ENCODE measurements at places on chromosomes 16 and 17.

- peak; percentile 49 for DNase-seq
Observed at GRCh38 chr16:86016201-86016965, 117.4 kb downstream of the IRF8 start.

DNA sequence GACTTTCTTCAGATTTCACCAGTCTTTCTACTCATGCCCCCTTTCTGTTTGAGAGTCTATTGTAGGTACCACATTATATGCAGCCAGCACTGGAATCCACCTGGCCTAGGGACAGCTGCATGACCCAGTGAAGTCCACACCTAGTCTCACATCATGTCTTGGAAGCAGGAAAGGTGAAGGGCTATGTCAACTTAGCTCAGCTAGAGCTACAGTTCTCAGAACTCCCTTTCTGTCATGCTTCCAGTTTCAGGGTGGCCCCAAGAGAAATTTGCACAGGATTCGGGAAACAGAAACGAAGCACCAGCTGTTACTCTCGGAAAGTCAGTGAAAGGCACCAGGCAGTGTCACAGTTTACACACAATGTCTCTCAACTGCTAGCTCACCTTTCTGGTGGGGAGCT, 51.6 kb upstream of the NLRP1 start:
- no peak for DNase-seq

DNA sequence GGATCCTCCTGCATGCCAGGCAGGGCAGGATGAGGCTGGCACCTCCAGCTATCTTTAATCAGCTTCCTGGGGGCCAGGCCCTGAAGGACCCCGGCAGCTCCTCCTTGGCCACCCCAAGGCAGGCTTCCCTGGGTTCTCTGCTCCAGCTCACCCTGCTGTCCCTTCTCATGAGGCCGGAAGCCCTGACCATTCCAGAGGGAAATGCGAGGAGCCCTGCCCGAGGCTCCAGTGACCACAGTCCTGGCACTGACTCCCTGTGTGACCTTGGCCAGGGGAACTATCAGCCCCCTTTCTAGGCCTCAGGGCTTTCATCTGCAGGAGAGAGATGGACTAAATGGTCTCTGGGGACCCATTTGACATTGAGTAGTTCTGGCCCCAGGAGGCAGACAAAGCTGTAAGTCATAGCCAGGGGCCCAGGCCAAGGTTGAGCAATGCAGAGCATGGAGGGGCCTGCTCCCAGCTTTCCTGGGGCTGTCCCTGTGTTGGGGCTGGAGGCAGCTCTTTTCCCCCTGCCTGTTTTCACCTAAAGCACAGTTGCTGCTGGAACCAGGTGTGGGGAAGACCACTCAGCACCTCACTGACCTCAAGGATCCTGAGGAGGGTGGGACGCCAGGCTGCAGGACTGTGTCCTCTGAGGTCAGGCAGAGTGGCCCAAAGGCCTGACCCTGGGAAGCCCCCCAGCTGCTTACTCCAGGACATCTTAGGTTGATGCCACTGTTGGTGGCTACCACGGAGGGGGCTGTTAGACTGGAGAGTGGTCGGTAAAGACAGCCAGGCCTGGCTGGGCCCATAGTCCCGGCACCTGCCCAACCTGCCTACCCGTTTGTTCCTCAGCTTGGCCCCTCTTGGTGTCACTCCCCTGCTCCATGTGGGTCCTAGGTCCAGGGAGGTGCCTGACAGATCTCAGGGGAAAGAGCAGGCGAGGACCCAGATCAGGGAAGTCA, 8.1 kb downstream of the KCNH6 start:
- no peak for DNase-seq

DNA sequence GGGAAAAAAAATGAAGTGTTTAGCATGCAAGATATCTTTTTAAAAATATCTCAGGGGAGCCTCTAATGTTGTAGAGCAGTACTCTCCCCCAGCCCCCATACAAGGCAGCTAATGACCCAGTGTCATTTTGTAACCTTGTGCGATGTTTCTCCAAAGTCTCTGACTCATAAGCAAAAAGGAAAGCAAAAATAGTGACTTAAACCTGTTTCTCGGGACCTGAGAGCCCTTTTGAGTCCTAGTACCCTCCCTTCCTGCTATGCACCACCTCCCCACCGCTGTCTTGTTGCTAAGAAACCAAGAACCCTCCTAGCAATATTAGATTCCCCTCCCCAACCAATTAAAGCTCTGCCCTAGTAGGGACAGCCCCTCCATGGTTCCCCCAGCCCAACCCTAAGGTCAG, 2.8 kb downstream of the MYCBPAP start:
- no peak for DNase-seq

DNA sequence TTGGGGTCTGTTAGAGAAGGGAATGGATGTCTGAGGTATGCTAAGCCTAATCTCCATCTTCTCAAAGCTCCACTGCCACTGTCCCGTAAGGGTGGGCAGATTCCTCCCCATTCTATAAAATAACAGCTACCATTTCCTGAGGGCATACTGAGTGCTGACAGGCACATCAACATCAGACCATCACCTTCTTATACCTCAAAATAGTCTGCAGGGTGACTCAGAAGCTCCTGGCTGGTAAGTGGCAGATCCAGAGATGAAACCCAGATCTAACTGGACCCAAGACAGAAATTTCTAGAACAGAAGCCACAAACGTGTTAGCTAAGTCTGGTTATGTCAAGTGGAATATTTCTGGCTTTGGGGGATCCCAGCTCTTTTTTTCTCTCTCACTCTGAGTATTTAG, 548.0 kb downstream of the WWOX start:
- DNase-seq, result no peak

DNA sequence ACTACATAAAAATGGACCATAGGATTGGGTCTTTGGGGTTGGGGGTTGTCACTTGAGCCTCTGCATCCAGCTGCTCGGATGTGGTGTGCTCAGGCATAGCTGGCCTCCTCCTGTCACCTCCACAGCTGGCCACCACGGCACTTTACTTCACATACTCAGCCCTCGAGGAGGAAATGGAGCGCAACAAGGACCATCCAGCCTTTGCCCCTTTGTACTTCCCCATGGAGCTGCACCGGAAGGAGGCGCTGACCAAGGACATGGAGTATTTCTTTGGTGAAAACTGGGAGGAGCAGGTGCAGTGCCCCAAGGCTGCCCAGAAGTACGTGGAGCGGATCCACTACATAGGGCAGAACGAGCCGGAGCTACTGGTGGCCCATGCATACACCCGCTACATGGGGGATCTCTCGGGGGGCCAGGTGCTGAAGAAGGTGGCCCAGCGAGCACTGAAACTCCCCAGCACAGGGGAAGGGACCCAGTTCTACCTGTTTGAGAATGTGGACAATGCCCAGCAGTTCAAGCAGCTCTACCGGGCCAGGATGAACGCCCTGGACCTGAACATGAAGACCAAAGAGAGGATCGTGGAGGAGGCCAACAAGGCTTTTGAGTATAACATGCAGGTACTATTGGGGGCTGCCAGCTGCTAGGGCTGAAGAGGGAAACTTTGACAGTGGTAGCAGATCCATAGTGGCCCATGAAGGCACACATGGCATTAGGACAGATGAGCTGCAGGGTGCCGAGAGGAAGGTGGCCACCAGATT, 30.8 kb downstream of the CDIP1 start:
- no peak for DNase-seq

- DNase-seq, result no peak
Observed at GRCh38 chr17:68015081-68015723, 18.9 kb upstream of the C17orf58 start.

- DNase-seq, result no peak
Observed at GRCh38 chr17:64074704-64075426, 54.4 kb upstream of the ICAM2 start.

DNA sequence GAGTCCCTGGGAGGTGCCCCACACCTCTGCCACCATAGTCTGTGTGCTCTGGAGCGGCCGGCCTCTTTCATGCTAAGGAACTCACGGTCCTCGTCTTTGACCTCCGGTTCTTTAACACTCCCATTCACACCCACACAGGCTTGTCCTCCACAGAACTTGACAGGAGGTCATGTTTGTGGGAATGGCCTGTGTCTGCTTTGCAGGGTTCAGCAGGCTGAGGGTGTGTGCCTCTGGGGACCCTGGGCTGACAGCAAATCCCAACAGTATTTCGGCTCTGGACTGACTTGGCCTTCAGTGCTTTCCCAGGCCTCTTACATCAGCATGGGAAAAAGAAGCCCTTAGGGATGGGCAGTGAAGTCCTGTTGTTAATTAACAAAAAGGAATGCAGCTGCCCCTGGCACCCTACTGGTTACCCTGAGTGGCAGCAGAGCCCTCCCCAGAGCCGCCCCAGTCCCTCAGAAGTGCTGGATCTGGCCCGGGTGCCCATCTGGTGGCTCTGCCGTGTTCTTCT, 35.4 kb upstream of the ADORA2B start:
- no peak for DNase-seq

GRCh38 chr16:22933173-22933572, 119.2 kb downstream of the HS3ST2 start:
- DNase-seq, result no peak

DNA sequence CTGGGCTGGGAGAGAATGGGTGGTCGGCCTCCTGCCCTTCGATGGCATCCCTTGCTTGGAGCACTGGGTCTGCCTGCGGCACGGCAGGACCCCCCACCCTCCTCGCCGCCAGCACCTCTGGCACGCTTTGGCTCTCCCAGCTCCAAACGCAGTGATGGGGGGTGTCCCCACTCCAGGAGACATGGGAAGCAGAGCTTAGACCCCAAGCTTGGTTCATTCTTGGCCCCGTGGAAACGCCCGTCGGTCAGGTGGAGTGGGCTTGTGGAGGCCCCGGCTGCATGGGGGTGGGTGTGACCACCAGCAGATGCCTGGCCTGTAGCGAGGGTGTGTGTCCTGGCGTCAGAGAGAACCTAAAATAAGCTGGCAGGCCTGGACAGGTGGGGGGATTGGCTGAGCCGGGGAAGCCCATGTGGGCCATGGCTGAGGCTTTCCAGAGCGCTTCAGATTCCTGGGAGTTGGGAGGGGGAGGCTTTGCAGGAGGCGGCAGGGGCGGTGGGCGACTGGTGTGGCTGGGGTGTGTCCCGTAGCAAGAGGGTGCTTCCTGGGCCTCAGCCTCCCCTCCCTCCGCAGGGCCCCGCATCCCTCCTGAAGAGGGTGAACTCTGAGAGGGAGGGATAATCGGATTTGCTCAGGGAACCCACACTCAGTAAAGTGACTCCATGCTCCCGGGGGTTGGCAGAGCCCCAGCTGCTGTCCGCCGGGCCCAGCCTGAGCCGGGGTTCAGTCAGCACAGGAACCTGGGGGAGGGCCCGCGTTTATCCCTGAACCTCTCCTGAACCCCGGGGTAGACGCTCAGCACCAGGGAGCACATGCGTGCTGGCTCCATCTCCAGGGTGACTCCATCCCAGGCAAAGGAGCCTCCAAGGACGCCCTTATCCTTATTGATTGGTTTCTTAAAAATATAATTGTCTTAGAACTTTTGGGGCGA, 3.4 kb downstream of the CACNA1H start:
- no peak for DNase-seq

DNA sequence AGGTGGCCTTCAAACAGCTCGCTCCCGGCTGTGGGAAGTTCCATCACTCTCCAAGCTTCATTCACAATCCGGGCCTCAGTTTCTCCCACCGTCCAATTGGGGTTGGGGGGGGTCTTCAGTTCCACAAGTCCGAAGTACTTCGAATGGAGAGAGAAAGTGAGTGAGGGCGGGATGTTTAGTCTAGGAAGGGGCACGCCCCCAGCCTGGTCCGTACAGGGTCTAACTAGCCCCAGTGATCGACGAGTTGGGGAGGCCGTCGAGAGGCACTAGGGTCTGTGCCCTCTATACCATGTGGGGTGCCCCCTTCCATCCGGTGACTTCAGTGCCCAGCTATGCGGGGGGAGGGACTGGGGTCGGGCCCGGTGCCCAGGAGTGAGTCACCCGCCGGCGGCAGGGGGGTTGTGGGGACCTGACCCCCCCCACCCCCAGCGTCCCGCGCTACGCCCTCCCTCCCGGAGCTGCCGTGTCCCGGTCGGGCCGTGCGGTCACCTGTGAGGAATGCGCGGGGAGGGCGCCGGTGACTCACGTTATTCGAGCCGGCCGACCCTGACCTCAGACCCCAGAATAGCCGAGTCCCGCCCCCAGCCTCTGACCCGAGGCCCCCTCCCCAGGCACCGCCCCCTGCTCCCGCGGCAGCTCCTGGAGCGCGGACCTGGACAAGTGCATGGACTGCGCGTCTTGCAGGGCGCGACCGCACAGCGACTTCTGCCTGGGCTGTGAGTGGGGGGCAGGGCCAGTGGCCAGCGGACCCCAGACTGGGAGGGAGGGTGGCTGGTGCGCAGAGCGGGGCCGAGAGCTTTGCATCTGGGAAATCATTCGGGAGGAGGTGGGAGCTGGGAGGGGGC, 658 bp downstream of the TNFRSF12A start:
- peak; percentile 69 for DNase-seq
